Mucosa of gallbladder (tissue), 1 donor: ENCODE measurements at places on chromosomes 7 and 10. TPM values are rescaled to one million over a fixed set of nuclear protein-coding genes. Genes with fewer than 3 reads are reported as not detected.

Gene HMX2
- total RNA-seq, result 0.69 TPM

Gene STK31
- total RNA-seq, result 1.0 TPM

Gene TMEM213
- total RNA-seq, result 0.12 TPM

Gene MOSPD3
- 34.8 TPM for total RNA-seq

- no peak for DNase-seq
These were observed 5.7 kb downstream of the PDK4 start for GRCh38 chr7:95590387-95591248.

- DNase-seq, result no peak
These were observed 1049.9 kb downstream of the REEP3 start for GRCh38 chr10:64571056-64571455.

DNA sequence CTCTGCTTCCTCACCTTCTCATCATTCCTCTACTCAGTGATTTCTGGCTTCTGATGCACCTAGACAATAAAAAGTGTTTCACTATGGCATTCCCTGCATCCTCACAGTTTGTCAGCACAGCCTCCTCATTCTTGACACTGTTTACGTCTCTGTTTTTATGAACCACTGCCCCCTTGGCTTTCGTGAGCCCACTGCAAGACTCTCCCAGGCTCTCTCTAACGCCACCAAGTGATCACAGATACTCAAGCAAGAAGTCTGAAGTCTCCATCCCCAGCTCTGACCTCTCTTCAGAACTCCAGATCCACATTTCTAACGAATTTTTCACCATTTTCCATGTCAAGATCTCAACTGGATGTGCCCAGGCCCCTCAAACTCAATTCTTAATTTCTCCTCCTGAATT is 8.9 kb downstream of the SLC16A9 start:
- no peak for DNase-seq

- no peak for DNase-seq
These were observed 111.3 kb upstream of the DNAJB12 start for GRCh38 chr10:72466018-72466417.

DNA sequence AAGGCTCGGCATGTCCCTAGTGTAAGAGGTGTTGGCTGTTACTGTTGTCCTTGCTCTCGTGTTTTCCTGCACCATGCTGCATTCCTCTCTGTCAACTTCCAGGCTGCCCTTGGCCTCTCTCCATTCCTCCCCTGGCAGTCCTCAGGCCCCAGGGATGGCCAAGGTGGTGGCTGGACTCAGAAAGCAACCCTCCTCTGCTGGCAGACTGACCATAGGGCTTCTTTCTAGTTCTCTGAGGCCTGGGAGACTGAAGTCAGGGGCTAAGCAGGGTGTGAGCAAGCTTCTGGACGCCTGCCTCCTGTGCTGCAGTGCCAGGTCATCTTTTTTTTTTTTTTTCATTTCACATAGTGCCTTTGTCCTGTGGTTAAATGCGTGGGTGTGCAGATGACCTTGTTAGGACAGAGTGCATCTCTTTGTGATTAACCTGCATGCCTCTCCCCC is 72.0 kb downstream of the GOLGA7B start:
- no peak for DNase-seq

- peak; percentile 79 for DNase-seq
These were observed 72.8 kb upstream of the PPIF start for GRCh38 chr10:79274279-79275104.

- peak; percentile 28 for DNase-seq
These were observed 76.7 kb downstream of the ATXN7L1 start for GRCh38 chr7:105799677-105800076.
